ENCODE measurements at places on chromosomes 7 and 10.

GRCh38 chr7:126398851-126399529 is 853.8 kb downstream of the GRM8 start:
- DNase-seq: no peak

DNA sequence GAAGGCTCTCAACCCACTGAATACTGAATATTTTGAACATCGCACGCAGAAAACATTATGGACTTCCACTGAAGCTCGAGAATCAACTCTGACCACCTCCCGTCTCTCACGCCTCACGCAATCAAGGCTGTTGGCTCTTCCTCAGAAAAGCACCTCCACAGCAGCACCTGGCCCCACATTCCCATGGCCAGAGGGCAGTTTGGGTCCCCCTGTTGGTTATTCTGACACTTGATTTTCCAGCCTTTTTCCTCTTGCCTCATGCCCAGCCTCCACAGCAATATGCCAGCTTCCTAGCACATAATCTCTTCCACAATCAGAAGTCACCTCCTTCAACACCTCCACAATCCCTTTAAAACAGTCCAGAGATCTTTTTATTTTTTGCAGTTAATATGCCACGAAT is 55.9 kb downstream of the SVOPL start:
- DNase-seq: no peak

- DNase-seq: no peak
Observed at GRCh38 chr7:116673457-116673865, 1.5 kb downstream of the MET start.

DNA sequence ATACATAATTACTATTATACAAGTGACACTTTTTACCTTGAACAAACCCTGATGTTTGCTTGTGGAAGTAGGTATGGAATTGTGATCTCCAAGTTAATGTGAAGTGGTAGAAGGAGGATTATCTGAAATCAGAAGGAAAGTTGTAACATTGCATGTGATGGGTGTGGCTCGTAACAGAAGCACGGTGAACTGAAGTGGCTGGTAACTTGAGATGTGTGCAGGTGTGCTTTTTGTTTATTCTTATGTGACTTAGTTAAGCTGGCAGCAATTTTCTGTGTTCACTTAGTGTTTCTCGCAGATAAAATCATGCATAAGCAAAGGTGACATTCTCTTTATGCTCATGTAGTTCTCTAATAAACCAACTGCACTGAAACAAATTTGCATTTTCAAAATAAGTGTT is 82.3 kb downstream of the ZEB1 start:
- DNase-seq: no peak

- no peak for DNase-seq
Observed at GRCh38 chr7:123439191-123439590, 95.2 kb downstream of the IQUB start.

- no peak for DNase-seq
Observed at GRCh38 chr10:130400890-130401289, 264.7 kb downstream of the GLRX3 start.

DNA sequence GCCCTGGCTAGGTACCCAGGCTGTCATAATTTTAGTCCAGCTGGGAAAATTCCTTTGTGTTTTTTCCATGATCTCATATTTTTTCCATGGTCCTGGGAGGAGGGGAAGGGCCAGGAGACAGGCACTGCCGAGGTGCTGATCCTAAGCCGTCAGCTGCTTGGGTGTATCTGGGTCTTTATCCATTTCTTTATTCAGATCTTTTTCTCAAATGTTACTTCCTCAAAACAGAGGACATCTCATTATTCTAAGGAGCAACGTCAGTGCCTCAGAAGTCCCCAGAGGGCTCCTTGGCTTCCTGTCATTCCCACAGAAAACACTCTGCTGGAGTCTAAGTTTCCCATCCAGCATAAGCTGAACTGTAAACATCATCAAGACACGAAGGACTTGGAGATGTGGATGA is 2.8 kb upstream of the OR6V1 start:
- DNase-seq: no peak

- no peak for DNase-seq
Observed at GRCh38 chr10:122021379-122021778, 32.4 kb downstream of the TACC2 start.

DNA sequence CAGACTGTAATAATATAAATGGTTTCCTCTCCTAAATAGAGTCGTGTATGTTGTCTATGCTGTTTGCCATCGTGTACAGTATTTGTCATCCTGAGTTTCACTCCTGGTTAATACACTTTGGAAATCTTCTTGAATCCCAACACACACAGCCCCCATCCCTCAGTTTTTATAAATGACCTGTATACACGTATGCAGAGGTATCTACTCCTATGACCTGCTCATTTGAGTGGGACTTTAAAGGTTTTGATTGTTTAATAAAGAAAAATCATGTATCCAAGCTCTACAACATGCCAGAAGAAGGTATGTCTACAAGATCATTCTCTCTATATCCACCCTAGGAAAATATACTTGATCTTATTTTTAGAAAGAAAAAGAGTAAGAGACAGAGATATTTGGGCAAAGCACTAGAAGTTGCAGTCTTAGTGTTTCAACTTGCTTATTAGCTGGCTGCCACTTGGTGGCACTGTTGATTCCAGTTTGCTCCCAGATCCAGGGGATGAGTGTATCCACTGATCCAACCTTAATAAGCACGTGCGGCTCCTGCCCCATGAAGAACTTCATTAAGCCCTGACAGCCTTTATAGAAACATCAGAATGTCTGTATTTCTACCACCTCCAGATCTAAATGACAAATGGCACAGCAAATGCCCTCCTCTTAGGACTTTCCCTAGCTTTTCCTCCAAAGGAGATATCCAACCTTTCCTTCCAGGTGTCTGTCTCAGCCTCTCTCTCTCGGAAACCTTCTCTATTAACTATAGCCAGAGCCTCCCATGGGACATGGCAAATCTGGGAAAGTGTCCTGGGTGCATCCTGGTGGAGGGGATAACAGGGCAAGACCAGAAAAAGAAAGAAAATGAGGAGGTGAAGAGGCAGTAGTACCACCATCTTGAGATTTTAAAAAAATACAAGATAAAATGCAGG is 181.6 kb upstream of the NEBL start:
- peak; percentile 80 for DNase-seq

DNA sequence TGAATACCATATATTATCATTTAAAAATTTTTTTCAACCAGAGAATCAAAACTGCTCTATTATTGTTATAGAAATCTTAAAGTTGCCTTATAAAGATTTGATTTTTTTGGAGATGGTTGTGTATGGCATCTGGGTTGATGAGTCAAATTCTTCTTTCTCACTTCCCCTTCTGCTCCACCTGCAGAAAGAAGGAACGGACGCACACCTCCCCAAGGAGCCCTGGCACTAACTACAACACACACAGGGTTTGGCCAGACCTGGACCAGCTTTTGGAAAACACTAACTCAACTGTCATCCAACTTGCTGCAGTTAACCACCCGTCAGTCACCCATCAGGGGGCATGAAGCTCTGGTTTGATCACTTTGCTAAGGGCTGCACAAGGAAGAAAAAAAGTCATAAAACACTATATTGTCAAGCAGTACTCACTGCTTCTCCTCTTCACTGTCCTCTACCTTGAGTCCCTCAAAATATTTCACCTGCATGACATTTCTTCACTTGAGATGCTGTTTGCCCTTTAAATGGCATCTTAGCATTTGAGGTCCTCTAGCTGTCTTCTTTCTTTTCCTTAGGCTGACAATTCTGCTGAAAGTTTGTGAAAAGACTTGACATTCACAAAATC is 266.7 kb upstream of the PHF14 start:
- DNase-seq: peak; percentile 11

DNA sequence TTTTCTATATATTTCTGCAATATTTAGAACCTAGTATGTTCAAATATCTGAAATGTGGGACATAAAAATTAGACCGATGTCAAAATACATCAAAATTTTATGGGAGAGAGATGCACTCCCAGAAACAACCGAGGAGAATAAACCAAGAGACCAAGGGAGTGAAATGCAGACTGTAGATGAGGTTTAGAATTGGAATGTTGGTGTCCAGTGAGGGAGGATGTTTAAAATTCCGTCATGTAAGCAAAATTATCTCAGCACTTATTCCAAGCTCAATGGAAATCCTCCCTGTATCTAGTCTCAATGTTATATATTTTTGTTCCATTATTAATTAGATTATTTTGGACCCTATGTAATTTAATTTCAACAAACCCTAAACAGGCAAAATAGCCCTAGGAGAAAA is 61.9 kb upstream of the MAGI2 start:
- no peak for DNase-seq

GRCh38 chr7:151063212-151063561 is 3.8 kb downstream of the SLC4A2 start:
- DNase-seq: no peak

- no peak for DNase-seq
Observed at GRCh38 chr7:42161110-42161509, 75.9 kb downstream of the GLI3 start.

DNA sequence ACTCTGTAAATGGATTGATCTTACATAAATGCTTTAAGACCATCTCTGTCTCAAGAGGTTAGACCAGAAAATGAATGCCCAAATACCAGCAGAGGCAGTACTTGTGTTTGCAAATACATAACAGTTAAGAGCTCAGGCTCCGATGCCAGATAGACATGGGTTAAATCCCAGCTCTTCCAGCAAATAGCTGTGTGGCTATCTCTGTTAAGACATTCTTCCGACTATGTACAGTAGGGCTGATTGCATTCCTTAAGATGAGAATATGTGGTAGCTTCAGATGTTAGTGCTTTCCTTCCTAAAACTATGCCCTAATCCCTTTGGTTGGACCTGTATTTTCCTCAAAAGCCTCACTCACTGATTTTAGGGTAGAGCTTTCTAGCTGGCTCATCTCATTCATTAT is 2.2 kb downstream of the IDE start:
- DNase-seq: no peak

- no peak for DNase-seq
Observed at GRCh38 chr10:93178226-93178625, 104.5 kb downstream of the CYP26A1 start.

- DNase-seq: no peak
Observed at GRCh38 chr10:86179153-86179524, 187.5 kb downstream of the GRID1 start.

- DNase-seq: peak; percentile 74
Observed at GRCh38 chr10:89129911-89130310, 77.2 kb downstream of the CH25H start.

DNA sequence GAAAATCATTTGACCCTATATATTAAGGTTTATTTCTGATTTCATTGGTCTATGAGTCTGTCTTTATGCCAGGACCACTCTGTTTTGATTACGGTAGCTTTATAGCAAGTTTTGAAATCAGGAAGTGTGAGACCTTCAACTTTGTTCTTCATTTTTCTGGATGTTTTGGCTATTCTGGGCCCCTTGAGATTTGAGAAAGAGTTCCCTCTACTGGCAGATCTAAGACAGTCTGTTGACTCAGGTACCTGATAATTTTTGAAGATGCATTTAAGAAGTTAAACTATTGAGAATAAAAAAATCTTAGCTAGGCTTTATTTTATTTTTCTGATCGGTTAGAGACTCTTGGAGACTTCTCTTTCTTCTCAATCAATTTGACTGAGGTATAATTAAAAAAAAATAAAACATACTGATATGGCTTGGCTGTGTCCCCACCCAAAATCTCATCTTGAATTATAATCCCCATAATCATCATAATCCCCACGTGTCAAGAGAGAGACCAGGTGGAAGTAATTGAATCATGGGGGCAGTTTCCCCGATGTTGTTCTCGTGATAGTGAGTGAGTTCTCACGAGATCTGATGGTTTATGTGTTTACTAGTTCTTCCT is 209.2 kb downstream of the SNX10 start:
- peak; percentile 30 for DNase-seq

GRCh38 chr7:66419210-66419609 is 209.5 kb upstream of the KCTD7 start:
- no peak for DNase-seq
